ENCODE measurements at places on chromosomes 12 and 14.

GRCh38 chr12:68977909-68978610, 45.1 kb upstream of the CPM start:
- no peak for DNase-seq

GRCh38 chr14:100317912-100318808, 5.0 kb upstream of the SLC25A47 start:
- no peak for DNase-seq

DNA sequence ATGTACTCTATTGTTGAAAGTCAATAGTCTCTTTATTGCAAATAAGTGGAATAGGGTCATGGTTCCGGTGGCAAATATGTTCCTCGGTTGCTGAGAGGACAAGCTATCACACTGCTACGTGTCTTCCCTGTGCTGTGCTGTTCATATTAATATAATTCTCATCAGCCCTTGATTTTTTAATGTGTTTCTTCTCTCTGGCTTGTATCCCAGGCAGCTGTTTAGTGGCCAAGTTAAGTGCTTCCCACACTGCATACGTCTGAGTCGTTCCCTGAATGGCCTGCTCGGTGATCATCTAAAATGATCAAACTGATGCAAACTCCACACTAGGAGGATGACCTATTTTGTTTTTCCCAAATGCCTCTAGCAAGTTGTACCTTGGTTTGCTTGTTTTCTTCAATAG, 186.4 kb downstream of the ANO6 start:
- DNase-seq = no peak

DNA sequence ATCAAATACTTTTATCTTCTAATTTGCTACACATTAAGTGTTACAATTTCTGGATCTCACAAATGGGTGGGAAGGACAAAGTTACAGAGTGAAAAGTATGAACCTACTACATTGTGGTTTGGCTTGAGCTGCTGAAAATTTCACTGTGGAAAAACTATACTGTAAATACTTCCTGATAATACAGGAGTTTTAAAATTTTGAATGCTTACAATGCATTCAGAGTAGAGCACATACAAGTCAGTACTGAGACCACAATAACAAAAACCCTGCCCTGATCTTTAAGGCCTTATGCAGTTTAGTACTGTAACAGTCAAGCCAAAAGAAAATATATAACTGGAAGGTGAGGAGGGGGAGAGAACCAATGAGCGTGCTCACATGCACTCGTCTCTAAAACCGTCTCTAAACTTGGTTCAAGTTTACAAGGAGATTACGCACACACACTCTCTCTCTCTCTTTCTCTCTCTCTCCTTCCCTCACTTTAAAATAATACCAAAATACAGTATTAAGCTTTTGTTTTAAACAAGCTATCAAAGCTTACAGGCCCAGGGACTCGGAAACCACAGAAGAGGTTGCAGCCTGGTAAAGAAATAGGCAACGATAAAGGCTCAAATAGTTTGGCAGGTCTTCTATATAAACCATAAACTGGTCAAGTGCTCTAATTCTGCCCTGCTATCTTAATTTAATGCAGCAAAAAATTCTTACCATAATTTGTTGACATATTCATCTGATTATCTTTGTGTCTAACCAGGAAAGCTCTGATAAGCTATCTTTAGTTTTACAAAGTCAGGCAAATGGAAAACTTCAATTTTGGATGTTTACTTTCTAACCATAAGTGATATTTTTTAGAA, 58.0 kb downstream of the ATF7 start:
- DNase-seq = no peak

GRCh38 chr14:85254711-85255110, 275.2 kb upstream of the FLRT2 start:
- DNase-seq = no peak

Data from H54 (cell line).